ENCODE measurements at places on chromosomes 4 and X.

GRCh38 chr4:157700898-157701694, 471.7 kb downstream of the GASK1B start:
- no peak for DNase-seq

DNA sequence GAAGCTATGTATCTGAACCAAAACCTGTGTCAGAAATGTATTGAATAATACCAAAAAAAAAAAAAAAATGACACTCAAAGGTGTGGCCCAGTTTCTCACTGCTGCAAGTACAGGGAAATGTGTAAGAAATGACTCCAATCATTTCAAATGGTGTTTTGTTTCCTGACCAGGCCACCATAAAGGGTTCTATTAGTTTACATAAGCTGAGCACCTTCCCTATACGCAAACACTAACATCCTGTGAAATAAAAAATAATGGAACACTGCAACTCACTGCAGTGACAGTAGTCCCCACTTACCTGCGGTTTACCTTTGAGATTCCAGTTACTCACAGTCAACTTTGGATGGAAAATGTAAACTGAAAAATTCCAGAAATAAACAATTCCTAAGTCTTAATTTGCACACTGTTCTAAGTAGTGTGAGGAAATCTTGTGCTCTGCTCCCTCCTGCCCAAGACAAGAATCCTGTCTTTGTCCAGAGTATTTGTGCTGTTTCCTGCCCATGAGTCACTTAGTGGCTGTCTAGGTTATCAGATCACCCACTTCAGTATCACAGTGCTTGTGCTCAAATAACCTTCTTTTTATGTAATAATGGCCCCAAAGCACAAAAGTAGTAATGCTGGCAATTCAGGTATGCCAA, 265.3 kb downstream of the RCHY1 start:
- no peak for DNase-seq

DNA sequence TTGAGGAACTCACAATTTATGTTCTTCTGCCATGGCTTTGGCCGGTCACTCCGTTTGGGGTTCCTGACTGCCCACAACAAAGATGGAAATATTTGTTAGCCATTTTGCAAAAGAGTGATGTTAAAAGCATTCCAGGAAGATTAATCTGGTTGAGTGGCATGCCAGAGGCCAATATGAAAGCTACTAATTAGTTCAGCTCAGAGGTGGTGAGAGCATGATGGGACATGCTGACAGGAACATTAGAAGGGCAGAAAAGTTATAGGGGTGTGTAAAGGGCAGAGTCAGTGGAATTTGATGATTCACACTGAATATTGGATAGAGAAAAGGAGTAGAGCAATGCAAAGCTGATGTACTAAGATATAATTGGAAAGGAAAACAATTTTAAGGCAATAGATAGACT, 94.4 kb downstream of the TLL1 start:
- DNase-seq, result no peak

GRCh38 chr4:74840936-74841509, 46.7 kb upstream of the BTC start:
- no peak for DNase-seq

DNA sequence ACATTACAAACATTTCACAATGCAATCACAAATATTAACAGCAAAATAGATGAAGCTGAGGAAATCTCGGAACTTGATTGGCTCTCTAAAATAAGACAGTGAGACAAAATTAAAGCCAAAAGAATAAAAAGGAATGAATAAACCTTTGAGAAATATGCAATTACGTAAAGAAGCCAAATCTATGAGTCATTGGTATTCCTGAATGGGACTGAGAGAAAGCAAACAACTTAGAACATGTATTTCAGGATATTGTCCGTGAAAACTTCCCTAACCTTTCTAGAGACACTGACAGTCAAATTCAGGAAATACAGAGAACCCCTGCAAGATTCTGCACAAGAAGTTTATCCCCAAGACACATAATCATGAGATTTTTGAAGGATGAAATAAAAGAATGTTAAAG, 48.4 kb upstream of the SPANXN2 start:
- no peak for DNase-seq

GRCh38 chrX:110146521-110146920, 143.6 kb downstream of the TMEM164 start:
- DNase-seq, result peak; percentile 13

- DNase-seq, result no peak
These were observed 32.4 kb upstream of the TMLHE start for GRCh38 chrX:155645180-155645579.

- DNase-seq, result no peak
These were observed 456.3 kb downstream of the DTHD1 start for GRCh38 chr4:36737691-36738090.
